ENCODE measurements at places on chromosomes 5 and 9.

DNA sequence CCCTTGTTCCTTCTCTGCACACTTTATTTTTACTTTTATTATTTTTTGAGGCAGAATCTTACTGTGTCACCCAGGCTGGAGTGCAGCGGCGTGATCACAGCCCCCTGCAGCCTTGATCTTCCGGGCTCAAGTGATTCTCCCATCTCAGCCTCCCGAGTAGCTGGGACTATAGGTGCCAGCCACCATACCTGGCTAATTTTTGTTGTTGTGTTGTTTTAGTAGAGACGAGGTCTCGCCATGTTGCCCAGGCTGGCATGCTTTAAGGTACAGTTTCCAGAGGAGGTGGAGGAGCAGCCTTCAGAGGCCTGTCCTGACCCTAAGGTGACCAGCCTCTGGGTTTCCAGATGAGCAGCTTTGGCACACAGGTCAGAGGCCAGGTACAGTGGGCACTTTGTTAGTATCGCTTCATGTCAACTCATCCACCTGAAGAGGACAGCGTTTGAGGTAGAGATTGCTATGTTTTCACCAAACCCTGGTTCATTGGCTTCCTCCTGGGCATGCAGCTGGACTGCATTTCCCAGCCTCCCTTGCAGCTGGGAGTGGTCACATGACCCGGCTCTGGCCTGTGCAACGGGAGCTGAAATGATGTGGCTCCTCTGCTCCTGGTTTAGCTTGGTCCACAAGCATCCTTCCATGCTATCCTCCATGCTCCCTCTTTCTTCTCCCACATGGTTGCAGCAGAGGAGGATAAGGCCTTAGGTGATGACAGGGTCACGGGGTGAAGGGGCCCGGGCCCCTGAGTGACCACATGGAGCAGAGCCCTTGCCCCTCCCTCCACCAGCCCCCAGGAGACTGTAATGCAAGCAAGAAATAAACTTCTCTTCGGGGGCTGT lies 139.3 kb upstream of the IER5L start:
- DNase-seq, result no peak

DNA sequence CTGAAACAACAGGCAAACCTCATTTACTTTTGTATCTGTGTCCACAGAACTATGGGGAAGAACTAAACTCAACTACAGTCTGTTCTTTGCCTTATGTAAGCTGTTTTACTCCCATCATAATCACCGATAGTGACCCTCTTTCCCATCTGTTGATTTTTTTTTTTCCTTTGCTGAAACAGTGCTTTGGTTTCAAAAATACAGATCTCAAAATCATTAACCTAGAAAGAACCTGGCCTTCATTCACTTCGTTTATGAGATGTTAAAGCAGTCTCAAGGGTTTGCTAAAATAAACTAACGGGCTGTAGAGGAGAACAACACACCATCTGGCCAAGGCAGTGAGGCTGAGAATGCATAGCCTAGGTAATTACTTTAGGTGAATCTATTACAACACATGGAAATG lies 706.6 kb upstream of the ZNF608 start:
- DNase-seq, result peak; percentile 89

GRCh38 chr5:16385516-16386090 lies 80.0 kb downstream of the ZNF622 start:
- no peak for DNase-seq

DNA sequence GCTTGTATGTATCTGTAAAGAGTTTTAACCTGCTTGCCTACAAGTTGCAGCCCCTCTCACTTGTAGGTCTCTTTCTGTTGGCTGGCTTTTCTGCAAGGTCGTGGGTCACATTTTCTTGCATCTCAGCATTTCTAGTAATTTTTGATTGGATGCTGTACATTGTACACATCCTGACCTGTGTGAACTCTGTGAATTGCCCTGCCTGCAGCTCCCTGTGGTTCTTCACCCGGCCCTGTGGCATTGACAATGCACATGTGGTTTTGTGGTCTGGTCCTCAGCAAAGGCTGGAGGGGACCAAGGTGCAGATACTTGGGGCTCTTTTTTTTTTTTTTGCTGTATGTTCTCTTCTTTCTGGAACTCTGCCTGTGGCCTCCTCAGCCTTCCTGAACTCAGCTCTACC lies 53.6 kb downstream of the WNK2 start:
- DNase-seq, result no peak

GRCh38 chr5:123093111-123093600 lies 4.1 kb downstream of the PRDM6 start:
- DNase-seq, result no peak

- no peak for DNase-seq
These were observed 45.7 kb downstream of the POC5 start for GRCh38 chr5:75671506-75671905.

DNA sequence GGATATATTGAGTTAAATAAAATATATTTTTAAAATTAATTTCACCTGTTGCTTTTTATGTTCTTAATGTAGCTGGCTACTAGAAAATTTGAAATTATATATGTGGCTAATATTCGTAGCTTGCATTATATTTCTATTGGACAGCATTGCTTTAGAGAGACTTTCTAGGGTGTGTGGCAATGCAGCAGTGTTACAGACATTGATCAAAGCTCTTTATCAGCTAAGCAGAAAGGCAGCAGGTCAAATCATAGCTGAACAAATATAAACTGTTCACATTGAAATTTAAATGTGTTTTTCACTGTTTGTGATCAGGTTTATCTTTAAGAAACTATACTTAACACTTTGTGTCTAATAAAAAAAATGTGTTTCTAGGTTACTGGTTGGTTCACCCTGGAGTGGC lies 52.6 kb downstream of the ITGA2 start:
- no peak for DNase-seq

- DNase-seq, result peak; percentile 54
These were observed 51.7 kb downstream of the ARHGAP26 start for GRCh38 chr5:142821733-142822487.

DNA sequence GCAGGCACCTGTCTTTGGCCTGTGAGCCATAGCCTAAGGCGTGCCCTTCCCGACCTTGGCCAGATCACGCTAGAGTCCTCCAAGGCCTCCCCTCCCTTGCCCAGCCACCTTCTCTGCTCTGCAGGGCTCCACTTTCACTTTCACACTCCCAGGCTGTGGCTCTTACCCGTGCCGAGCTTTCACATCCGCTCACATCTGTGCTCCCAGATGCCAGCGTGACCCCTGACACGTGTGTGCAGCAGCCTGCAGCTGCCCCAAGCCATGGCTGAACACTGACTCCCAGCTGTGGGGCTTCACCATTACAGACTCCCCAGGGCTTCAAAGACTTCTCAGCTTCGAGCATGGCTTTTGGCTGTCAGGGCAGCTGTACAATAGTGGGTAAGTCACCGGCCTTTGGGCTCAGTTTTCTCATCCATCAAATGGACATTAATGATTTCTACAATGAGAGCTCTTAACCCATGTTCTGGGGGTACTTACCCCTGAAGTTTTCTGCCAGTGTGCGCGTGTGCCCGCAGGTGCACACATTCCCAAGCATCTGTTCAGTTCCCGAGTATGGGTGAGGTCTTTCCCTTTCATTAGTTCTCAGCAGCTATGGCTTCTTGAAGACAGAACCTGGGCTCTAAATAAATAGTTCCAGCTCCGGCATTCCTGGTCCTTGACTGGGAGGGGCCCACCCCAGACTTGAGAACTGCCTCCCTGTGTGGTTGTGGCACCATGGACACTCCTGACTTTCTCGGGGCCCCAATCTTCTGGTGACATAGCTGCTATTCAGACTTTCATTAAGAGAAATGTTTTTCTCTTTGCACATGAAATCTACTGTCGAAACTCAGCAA lies 118.6 kb downstream of the RGS3 start:
- peak; percentile 60 for DNase-seq

DNA sequence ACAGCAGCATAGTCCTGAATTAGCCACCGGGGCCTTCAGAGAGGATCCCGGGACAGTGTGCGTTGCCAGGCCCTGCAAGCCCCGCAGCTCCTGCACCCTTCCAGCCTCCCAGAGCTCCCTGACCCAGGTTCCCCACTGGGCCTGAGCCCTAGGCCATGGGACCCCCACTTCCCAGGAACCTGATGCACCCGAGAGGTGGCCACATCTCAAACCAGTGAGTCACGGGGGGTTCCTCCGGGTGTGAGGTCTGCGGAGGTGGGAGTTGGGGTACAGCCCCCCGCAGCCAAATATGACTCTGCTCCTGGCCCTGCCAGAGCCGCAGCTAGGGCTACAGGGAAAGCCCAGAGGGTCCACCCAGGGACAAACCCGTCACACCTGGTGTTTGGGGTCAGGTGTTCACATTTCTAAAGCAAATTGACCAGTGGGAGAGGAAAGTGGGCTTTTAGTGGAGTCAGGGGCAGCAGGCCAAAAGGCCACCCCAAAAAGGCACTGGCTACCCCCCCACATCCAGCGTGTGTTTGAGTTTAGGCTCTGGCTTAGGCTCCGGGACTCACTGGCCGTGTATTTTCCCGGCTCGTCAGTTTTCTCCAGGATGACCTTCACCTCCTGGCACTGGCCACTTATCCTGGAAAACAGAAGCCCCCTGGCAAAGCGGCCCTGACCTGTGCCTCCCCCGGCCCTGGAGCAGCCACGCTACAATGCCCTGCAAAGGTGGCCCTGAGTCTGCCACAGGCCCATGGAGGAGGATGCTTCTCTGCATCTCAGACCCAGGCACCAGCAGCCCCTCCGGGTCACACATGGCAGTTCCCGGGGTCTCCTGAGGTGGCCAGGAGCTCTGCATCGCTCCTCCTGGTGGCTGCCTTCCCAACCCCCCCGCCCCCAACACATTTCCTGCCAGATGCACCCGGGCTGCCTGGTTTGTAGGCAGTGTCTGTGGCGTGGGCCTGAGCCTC lies 17.4 kb upstream of the OBP2B start:
- DNase-seq, result no peak

GRCh38 chr5:95256991-95257390 lies 27.9 kb downstream of the MCTP1 start:
- no peak for DNase-seq

Measured in NCI-H69 (cell line).